Fibroblast of mammary gland (primary cell): ENCODE measurements at places on chromosomes 4 and X.
A peak's percentile ranks its signal among the peaks of the same experiment; 100 is the strongest.

- no peak for DNase-seq
Observed at GRCh38 chr4:151100531-151100930, 1.1 kb downstream of the RPS3A start.

DNA sequence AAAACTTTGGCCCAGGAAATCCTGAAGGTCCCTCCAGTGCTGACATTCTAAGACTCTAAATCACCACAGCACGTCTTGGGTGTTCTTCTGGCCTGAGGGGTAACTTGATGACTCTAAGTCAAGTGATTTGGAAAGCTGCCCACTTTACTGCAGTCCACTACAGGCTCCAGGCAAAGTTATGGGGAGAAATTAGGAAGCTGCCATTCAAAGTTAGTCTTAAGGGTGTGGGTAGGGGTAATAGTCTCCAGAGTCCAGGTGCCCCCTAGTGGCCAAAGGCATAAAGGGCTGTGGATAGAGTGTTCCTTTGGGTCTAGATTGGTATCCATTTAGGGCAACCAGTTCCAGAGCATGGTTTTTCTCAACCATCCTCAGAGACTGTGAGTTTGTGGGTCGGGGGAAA, 38.7 kb upstream of the SLC16A2 start:
- DNase-seq, result peak; percentile 76

GRCh38 chrX:130118441-130119311, 8.4 kb upstream of the ELF4 start:
- peak; percentile 80 for DNase-seq

GRCh38 chrX:19745077-19745476, 142.3 kb downstream of the SH3KBP1 start:
- DNase-seq, result no peak

- no peak for DNase-seq
Observed at GRCh38 chr4:109861916-109862511, 14.1 kb downstream of the LRIT3 start.

GRCh38 chr4:114103908-114104307, 124.5 kb upstream of the ARSJ start:
- no peak for DNase-seq
